ENCODE measurements at places on chromosomes 1 and 21.

- no peak for DNase-seq
Observed at GRCh38 chr1:93827128-93827527, 51.9 kb downstream of the DNTTIP2 start.

GRCh38 chr1:22347854-22348760, 103.5 kb upstream of the ZBTB40 start:
- peak; percentile 40 for DNase-seq

GRCh38 chr1:116951200-116951935, 41.7 kb downstream of the PTGFRN start:
- DNase-seq, result no peak

GRCh38 chr1:56811331-56811730, 7.9 kb downstream of the FYB2 start:
- no peak for DNase-seq
